Non-pigmented ciliary epithelial cell (primary cell): ENCODE measurements at places on chromosomes 2 and 18.
A peak's percentile ranks its signal among the peaks of the same experiment; 100 is the strongest.

DNA sequence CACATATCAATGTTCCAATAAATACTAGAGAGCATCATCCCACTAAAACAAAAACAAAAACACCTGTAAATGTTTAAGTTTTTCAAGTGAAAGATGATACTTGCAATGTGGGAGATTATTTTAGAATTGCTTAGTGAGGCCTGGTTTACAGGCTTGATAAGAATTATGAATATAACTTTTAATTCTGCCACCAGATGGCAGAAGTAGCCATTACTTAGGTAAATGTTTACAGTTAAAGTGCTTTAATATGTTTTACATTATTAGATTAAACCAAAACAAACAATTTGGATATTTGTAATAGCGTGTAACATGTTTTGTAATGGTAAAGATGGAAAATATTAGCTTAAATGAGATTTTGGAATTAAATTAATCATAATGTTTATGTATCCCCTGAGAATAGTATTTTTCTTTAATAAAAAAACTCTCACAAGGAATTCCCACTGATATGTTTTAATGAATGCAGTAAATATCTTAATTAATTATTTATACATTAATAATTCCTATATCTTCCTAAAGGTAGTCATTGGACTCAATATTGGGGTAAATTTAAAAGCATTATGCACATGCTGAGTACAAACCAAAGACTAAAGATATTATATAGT is 522.0 kb downstream of the SPAG16 start:
- DNase-seq, result no peak

- DNase-seq, result no peak
Measured at GRCh38 chr2:195505701-195506100, 151.3 kb upstream of the SLC39A10 start.

DNA sequence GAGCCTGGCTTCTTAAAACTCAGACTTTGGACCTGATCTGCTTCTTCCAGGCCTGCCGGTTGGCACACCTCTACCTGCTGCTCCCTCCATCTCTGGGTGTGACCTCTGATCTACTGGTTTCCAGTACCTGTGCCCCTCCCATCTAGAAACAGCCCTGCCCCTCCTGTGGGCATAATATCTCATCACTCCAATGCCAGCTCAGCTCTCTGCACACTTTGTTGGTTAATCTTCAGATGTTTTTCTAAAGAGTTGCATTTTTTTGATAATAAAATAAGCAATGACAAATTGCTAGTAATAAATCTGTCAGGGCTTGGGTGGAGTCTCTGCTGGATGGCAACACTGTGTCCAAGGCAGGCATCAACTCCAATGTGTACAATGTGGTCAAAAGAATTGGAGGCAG is 89.6 kb upstream of the PPP1CB start:
- no peak for DNase-seq

DNA sequence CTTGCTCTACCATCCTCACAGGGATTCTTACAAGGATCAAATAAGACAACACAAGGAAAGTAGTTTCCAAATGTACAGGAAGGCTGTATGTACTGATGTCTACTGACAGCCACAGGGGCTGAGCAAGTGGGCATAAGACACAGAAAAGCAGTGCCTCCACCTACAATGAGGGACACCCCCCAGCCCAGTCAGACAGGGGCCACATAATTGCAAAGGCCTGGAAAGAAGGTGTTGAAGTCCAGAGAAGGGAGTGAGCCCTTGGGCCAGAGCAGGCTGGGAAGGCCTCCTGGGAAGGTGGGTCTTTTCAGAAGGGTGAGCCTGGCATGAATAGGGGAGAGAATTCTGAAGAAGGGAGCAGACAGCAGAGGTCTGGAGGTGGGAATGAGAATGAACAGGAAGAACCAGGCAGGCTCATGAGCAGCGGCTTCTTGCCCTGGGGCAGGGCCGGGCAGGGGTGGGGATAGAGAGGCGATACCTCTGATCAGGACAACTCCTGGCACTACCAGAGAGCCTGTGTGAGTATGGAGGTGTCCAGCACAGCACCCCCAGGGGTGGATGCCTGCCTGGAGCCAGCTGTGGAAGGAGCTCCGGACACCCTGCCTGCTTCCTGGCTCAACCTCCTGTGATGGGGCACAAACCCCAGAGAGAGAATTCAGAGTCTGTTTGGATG is 30.1 kb downstream of the HS1BP3 start:
- no peak for DNase-seq

- DNase-seq, result no peak
Measured at GRCh38 chr2:234293973-234294372, 202.9 kb downstream of the ARL4C start.

DNA sequence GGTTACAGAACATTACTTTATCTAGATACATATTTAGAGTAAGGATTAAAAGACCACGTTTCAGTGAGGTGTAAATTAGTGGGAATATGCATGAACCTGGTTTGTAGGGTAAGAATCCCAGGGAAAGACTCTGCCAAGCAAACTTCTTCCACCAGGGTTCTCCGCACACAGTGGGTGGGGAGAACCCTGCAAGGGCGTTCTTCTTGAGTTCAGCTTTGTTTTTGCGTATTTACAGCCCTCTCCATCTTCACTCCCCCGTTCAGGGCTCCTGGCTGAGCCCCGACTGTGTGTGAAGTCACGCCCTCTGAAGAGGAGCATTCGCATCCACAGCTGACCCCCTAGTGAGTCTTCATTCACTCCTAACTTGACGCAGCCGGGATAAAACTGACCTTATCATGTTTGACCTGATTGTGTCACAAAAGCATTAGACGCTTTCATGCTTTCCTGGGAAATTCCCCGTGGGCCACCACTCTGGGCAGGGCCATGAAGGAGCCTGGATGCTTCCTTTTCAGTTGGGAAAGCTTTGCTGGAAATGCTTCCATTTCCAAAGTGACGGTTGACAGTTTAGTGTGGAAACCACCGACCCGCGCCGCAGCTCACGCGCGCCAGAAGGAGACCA is 1.0 kb downstream of the ALKAL2 start:
- DNase-seq, result no peak

GRCh38 chr2:16092861-16093638 is 152.7 kb downstream of the MYCN start:
- no peak for DNase-seq

GRCh38 chr2:234827096-234827860 is 124.5 kb upstream of the SH3BP4 start:
- no peak for DNase-seq

DNA sequence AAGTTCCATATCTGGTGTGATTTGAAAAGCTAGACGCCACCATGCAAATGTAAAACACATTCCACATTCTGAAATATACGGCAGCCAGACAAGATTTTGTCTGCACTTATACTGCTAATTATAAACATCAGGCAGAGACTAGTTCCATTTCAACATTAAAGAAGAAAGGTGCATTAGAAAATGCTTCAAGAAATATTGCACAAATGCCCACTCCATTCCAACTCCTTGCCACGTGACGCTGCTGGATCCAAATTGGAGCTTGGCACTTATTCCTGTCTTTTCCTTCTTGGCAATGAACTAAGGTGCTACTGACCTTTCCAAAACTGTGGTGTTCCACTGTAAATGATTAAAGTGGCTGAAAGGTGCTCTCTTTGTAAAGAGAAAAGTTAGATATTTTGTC is 6.3 kb downstream of the COL6A3 start:
- no peak for DNase-seq

DNA sequence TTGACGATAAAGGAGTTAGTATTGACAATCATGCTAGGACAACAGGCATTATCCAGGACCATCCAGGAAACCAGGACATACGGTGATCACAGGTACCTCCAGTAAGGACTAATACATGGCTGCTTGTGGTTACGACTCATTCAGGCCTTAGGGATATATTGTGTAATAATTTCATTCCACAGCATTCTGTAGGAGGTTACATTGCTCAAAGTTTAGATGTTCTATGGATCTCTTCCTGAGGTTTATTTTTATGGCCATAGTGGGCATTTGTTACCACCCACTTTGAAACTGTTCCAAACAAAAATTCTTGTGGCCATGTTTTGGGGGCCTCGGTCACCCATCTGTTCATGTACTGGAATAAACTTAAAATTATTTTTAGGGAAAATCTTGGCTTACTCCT is 431.6 kb downstream of the METTL4 start:
- DNase-seq, result no peak

GRCh38 chr18:46340716-46341115 is 236.5 kb downstream of the HAUS1 start:
- no peak for DNase-seq

- no peak for DNase-seq
Measured at GRCh38 chr2:97693476-97693875, 19.9 kb upstream of the ZAP70 start.

DNA sequence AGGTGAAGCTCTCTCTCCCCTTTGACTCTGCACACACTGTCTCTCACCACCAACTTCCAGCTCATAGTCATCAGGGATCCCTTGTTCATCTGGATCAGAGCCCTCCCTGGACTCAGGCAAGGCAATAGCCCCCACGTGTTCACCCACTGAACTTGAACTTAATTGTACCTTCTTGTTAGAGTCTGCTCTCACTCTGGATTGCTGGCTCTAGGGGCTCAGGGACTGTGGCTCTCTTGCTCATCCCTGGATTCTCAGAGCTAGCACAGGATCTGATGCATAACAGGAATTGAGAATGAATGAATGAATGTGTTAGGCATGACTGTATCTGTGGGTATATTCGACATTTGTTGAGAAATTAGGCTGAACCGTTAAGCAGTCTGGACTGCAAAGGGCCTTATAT is 16.7 kb upstream of the ASAP2 start:
- no peak for DNase-seq

GRCh38 chr2:62362561-62362960 is 143.4 kb downstream of the TMEM17 start:
- DNase-seq, result no peak

DNA sequence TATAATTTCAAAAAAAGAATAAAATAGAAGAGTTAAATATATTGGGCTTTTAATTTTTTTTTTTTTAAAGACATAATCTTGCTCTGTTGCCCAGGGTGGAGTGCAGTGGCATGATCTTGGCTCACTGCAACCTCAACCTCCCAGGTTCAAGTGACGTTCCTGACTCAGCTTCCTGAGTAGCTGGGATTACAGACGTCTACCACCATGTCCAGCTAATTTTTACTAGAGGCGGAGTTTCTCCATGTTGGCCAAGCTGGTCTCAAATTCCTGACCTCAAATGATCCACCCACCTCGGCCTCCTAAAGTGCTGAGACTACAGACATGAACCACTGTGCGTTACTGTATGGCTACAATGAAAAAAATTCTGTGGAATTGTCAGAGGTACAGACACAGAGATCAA is 98.1 kb upstream of the RGPD4 start:
- DNase-seq, result no peak

DNA sequence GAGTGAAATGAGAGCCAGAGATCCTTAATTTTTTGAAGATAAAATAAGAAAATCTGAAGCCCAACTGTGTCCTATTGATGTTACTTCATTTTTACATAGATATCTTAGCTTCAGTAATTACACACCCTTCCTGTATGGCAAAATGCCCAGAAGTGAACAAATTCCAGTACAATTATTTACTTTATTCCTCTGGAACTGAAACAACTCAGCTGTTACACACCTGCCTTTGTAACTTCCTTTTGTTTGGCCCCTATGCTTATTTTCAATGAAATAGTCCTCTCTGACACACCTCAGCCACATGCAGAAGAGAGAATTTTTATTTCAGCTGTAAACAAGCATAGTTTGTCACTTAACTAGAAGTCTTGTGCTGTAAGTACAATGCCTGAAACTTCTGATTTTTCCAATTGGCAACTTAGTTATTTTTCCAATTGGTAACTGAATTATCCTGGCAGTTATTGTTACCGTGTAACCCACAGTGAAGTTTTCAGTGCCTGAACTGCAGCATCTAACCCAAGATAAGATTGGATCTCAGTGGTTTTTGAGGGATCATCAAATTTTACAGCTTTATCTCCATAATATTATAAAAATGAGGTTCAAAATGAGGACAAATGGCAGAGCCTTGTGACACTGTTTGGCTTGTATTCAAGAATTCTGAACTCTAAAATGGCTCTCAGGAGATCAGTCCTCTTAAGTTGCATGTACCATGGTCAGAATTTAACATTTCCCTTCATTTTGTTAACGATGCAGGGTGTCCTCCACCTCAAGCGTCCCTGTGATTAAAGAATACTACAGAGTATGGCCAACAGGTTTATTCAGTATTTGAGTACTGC is 82.6 kb downstream of the PKP4 start:
- DNase-seq, result peak; percentile 69

DNA sequence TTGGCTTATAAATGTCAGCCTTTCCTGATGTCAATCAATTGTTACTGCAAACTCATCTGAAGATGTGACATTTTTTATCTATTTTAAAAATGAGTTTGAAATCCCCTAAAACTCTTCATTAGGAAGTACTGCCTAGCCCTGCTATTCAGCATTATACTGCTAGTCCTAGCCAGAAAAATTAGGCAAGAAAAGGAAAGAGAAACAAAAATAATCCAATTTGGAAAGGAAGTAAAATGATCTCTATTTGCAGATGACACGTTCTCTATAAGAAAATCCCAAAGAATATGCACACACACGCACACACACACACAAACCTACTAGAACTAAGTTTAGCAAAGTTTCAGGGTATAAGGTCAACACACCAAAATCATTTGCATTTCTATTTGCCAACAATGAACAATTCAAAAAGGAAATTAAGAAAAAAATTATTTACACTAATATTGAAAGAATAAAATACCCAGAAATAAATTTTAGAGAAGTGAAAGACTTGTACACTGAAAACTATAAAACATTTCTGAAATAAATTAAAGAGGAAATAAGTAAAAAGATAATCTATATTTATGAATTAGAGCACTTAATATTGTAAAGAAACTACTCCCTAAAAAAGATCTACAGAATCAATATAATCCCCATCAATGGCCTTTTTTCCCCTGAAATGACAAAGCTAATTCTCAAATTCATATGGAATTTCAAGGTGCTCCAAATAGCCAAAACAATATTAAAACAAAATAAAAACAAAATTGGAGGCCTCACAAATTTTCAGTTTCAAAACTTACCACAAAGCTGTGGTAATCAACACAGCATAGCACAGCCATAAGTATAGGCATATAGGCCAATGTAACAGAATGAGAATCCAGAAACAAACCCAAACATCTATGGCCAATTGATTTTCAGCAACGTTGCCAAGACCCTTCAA is 433.7 kb upstream of the TRIB2 start:
- DNase-seq, result no peak

GRCh38 chr2:3305952-3306351 is 71.7 kb downstream of the EIPR1 start:
- DNase-seq, result no peak

- DNase-seq, result no peak
Measured at GRCh38 chr18:6748241-6748640, 18.7 kb downstream of the ARHGAP28 start.
